ENCODE measurements at places on chromosomes 11 and 22.
A peak's percentile ranks its signal among the peaks of the same experiment; 100 is the strongest.

- no peak for DNase-seq
Measured at GRCh38 chr11:133619397-133619796, 87.1 kb upstream of the OPCML start.

- peak; percentile 86 for DNase-seq
Measured at GRCh38 chr11:111944651-111945051, 7.5 kb downstream of the DIXDC1 start.

- no peak for DNase-seq
Measured at GRCh38 chr11:44471603-44472002, 93.9 kb upstream of the CD82 start.

GRCh38 chr11:90235526-90235925 lies 12.7 kb upstream of the CHORDC1 start:
- DNase-seq: no peak

DNA sequence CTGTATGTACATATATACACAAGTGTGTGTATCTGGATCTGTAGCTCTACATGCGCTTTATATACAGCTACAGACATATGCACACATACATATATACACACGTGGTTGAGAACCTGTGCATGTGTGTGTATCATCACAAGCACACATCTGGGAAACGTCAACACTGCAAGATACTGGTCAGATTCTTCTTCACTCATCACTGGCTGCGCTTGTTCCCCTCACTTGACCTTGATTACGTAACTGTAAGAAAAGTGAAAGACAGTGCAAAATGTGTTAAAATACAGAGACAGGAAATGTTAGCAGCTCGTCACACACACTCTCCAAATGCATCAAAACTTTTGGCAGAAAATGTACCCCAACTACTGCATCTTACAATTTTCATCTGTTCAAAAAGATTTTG lies 51.9 kb upstream of the MN1 start:
- no peak for DNase-seq

GRCh38 chr11:130555251-130555841 lies 106.9 kb downstream of the ADAMTS15 start:
- no peak for DNase-seq

- no peak for DNase-seq
Measured at GRCh38 chr22:19707347-19708290, 6.7 kb upstream of the SEPTIN5 start.

GRCh38 chr11:102112509-102112821 lies 2.2 kb downstream of the YAP1 start:
- no peak for DNase-seq
